ENCODE measurements at places on chromosomes 2 and 18. TPM values are rescaled to one million over a fixed set of nuclear protein-coding genes. Genes with fewer than 3 reads are reported as not detected.

GRCh38 chr18:79496237-79496977, 100.7 kb downstream of the NFATC1 start:
- DNase-seq, result no peak

SERPINB8 gene
- total RNA-seq, result 7.8 TPM

DLX2 gene
- total RNA-seq, result not detected

GRCh38 chr2:96897491-96898134, 27.7 kb upstream of the SEMA4C start:
- DNase-seq, result no peak

GRCh38 chr2:63652652-63652985, 63.9 kb downstream of the MDH1 start:
- DNase-seq, result no peak

DNA sequence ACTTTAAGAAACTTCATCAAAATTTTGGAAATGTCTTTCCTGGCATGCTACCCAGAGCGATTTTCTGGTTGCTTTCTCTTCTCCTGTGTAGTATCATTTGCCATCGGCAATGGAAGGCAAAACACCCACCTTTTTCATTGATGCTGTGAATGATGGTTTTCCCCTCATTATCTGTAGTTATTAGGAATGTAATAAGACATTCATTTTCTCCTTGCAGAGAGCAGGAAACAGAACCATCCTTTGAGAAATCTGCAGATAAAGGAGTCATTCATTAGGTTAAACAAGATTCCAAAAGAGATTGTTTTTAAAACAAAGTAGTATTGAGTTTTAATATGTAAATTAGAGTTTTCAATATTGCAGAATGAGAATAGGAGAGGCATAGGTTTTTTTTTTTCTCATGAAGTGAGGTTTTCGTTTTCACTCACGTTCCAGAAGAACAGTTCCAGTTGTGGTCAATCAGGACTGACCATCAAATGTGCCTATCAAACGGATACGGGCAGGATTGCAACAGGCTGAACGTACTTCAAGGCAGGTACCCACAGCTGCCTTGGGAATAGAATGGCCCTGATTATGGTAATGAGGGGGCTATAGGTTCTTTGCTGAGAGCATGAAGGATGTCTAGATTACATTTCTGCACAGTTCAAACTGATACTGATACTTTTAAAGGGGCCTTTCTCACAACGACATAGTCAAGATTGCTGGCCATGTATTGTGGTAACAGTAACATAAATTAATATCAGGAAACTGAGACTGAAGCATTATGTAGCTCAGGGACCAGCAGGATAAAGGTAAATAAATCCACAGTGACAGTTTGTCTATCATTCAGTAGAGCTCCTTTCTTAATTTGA, 49.8 kb upstream of the PLA2R1 start:
- no peak for DNase-seq

DNA sequence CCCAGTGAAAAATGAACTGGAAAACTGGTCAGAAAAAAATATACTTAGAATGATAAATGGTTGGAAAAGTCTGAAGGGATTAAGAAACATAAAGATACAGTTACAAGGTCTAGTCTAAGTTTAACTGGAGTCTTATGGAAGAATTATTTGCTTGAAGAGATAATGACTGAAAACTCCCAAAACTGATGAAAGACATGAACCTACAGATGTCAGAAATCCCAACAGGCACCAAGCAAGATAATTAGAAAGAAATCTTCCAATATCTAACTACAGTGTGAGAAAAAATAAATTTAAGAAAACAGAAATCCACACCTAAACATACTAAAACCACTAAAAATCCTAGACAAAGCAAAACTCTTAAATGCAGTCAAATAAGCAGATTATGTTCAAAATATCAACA, 19.4 kb downstream of the SS18 start:
- no peak for DNase-seq

CHN1 gene
- 3.3 TPM for total RNA-seq

GRCh38 chr2:30157616-30158015, 10.8 kb downstream of the YPEL5 start:
- DNase-seq, result no peak

CLEC4F gene
- not detected for total RNA-seq

DNA sequence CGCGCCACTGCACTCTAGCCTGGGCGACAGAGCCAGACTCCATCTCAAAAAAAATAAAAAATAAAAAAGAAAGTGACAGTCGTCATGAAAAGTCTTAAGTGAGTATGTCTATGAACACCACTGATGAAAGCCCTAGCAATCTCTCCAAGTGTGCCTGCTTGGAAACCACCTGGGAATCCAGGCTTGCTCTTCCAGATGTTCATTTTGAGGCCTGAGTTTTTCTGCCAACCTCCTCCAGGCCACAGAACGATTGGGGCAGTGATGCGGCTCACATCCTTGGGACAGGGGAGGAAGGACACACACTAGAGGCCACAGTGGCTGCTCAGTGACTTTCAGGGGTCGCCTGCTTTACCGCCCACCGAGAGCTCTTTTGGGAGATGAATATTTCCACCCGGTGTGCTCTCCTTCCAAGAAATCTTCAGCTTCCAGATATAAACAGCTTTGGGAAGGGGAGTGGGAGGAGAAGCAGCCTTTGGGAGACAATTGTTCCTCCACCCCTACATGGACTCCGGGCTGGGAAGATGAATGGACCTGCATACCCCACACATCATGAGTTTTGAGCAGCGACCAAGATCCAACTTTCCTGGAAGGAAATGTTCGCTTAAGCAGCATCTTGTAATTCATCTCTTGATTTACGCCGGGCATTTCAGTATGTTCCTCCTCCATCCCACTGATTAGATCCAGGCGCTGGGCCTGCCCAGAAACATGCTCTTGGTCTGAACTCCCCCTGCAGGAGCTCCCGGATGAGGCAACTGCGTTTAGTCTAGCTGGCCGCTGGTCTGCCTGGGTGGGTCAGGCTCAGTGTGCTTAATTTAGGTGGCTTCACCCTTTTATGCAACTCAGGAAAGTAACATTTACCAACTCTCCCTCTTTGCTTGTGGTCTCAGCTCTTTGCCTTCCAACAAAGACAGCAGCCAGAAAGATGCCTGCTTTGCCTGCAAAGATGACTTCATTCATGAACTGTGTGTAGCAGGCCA, 6.2 kb upstream of the ARMC9 start:
- DNase-seq, result no peak

GRCh38 chr2:130387071-130387400, 31.2 kb downstream of the PTPN18 start:
- no peak for DNase-seq

DNA sequence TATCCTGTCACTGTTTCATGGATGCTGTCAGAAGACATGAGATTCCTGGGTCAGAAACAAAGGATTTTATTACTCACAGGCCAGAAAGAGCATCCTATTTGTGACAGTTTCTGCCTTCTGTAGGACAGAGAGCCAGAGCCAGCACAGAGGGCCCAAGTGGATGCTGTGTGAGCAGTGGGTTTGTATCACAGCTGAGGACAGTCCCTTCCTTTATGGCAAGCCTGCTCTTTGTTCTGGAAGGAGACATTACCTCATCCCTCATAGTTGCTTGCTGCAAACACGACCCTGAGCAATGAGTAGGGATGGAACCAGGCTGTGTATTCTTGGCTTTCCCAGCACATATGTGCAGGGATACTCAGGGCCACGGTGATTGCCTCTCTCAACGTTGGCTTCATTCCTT, 41.6 kb downstream of the ARHGEF4 start:
- DNase-seq, result no peak

OXER1 gene
- 0.25 TPM for total RNA-seq

GRCh38 chr2:109049022-109049421, 60.0 kb upstream of the EDAR start:
- no peak for DNase-seq

DNA sequence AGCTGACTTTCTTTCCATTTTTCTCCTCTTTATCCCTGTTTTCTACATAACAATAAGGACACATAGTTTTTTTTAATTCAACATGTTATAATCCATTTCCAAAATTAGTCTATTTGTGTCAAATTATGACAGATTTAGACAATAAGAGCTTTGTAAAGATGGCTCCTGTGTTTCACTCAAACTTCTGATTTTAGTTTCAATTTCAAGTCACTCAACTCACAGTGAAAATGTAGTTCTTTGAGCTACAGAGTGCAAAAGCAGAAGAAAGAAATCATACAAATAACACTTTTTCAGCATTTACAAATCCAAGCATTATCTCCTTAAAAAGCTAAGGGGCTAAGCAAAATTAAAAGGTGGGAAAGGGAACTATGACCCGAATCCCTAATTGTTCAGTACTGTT, 340.7 kb upstream of the TRIB2 start:
- no peak for DNase-seq
